Activated naive CD8-positive, alpha-beta T cell treated with anti-CD3 and anti-CD28 coated beads, Interleukin-2, amount 10 ng/mL, durations not matched to agents 7 days and 5 days (primary cell): ENCODE measurements at places on chromosomes 12 and 14.

- no peak for DNase-seq
These were observed 8.9 kb downstream of the WNK1 start for GRCh38 chr12:761256-761655.

DNA sequence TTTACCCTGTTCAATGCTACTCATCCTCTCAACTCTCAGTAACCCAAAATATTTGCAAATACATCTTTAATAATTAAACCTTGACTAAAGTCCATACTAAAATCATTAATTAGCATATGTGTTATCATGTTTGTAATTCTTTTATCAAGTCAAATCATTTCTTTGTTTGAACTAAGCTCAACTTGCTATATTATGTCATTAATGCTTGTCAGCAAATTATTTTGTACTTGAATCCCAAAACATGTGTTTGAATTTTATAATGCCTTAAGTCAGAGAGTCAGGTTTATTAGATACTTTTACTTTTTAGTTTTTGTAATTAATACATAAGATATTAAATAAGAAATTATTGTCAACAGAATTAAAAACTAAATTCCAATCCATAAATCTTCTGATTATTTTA, 16.5 kb downstream of the ABCD2 start:
- no peak for DNase-seq

- DNase-seq: no peak
These were observed 6.4 kb upstream of the ISM2 start for GRCh38 chr14:77505031-77505430.

DNA sequence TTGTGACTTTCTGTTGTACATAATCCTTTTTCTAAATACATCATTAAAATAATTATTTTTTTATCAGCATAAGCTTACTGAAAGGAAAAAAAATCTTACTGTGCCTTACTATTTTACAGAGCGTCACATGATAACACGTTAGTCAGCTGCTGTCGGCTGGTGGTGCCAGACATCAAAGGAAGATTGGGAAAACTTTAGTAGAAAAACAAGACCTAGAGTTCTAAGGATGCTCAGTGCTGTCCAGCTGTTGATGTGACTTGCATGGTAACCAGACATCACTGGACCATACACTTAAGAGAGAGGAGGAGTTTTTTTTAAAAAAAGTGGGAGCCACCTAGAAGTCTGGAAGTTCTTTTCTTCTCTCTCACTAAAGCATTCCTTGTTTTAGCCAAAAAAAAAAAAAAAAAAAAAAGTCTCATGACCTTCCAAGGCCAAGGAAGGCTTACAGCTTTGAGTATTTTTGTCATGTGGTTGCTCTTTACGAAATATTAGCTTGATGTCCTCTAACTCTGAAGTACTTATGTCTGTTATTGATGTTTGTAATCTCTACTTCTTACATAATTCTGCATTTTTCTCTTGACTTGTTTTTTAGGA, 4.5 kb downstream of the RASSF8 start:
- no peak for DNase-seq

DNA sequence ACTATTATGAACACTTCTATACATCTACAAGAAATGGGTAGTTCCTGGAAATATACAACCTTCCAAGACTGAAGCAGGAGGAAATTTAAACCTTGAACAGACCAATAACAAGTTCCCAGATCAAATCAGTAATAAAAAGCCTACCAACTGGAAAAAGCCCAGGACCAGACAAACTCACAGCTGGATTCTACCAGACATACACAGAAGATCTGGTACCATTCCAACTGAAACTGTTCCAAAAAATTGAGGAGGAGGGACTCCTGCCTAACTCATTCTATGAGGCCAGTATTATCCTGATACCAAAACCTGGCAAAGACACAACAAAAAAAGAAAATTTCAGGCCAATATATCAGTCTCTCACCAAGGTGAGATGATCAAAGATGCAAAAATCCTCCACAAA, 189.4 kb downstream of the RPS29 start:
- no peak for DNase-seq

GRCh38 chr12:70178038-70178437, 65.2 kb upstream of the CNOT2 start:
- no peak for DNase-seq

GRCh38 chr12:11741434-11742092, 92.1 kb downstream of the ETV6 start:
- no peak for DNase-seq

DNA sequence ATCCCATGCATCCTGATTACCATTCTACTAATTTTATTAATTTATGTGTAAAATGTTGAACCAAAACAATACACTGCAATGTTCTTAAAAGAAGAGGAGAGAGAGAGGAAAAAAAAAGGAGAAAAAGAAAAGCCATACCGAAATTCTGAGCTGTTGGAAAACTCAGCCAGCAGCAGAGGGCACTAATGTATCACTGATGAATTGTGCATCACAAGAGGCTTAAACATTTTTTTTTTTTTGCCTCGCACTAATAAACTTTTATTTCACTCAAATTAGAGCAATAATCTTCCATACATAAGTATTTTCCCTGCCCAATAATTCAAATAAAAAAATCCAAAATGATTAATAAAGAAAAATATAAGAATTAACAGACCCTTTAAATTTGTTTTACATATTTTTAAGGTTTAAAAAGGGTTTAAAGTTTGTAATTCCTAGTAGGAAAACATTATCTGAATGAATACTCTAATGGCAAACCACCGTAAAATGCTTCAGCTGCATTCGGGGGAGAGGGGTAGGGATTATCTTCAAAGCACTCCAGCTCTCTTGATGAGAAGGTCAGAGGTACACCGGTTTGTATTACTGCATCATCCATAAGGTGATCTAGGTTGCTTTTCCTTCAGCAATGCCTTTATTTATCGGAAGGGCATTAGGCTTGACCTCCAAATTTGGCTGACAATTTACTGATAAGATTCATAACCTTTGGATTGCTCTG, 41.9 kb downstream of the ATP23 start:
- no peak for DNase-seq

GRCh38 chr12:7856516-7856915, 16.2 kb downstream of the SLC2A14 start:
- DNase-seq: no peak

DNA sequence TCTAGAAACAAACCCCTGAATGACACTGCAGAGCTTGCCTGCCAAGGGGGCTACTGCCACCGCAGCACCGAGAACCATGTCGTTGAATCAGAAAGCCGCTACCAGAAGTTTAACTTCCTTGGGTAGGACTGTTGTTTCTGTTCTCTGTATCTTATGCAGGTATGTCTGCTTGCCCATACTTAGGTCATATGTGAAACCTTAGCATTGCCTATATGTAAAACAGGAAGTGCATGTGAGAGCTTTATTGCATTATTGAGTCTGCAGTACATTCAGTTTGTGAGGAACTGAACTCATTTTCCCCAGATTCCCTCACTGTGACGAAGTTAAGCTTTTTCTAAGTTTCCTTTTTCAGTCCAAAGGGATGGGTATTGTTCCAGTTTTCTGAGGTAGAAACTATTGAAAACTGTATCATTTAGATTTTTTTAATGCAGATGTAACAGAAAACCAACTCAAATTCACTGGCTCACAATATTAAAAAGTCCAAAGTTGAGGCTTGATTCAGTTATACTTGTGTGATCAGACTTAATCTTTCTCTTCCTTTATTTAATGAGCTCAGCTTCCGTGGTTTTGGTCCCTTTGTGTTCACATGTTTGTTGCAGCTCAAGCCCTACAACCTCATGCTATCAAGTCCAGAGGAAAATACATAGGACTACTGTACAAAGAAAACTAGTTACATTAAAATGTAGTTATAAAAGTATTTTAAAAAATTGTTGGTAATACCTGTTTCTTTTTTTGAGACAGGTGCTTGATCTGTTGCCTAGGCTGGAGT, 6.9 kb downstream of the FBXO34 start:
- DNase-seq: no peak

DNA sequence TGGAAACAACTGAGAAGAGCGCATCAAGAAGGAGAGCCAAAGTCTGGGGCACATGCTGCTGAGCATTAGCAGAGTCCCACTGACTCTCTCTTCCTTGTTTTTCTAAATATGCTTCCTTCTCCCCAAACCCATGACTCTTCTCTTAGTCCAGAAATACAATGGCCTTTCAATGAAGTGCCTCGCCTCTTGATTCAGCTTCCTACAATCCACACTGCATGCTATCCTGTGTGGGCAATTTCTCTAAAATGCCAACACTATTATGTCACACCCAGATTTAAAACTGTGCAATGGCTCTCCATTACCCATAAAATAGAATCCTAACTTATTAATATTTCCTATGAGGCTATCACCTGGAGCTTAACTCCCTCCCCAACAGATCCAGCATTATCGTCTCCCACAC, 198.6 kb downstream of the RPAP3 start:
- no peak for DNase-seq

DNA sequence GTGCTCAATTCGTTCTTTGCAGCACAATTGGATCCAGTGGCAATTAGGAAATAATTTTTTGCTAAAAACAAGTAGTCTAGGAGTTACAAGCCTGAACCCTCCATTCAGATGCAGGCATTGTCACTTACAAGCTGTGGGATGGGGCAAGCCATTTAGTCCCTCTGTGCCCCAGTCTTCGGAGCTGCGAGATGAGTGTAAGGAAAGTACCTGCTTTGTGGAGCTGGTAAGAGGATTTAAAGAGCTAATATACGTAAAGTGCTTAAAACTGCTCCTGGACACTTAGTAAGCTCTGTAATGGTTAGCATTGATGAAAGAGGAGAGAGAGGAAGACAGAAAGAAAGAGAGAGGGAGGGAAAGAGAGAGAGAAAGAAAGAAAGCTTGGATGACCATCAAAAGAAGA, 112.5 kb downstream of the LGMN start:
- DNase-seq: no peak

DNA sequence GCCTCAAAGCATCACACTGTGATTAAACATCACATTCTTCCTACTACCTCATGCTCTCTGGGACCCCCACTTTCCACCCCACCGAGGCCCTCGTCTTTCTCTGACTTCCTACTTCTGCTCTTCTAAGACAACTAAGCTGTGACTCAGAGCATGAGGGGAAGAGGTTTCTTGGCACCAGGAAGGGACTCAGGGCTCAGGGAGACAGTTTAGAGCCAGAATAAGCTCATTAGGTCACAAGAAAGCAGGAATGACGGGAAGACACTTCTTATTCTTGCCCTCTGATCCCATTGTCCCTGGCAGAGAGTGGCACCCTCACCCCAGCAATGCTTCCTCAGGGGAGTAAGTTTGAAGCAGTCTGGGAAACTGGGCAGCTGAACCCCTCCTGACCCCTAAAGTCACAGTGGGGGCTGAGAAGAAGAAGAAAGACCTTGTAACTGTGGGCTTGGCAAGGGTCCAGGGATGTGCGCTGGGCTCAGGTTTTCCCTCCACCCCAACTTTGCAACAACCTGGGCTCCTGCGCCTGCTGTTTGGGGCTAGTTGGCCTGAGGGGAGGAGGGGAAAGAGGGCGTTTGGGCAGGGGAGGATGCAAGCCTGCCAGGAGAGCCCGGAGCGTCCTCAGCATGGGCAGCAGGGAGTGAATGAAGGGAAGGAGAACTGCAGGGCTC, 64.6 kb upstream of the ACTN1 start:
- DNase-seq: no peak

DNA sequence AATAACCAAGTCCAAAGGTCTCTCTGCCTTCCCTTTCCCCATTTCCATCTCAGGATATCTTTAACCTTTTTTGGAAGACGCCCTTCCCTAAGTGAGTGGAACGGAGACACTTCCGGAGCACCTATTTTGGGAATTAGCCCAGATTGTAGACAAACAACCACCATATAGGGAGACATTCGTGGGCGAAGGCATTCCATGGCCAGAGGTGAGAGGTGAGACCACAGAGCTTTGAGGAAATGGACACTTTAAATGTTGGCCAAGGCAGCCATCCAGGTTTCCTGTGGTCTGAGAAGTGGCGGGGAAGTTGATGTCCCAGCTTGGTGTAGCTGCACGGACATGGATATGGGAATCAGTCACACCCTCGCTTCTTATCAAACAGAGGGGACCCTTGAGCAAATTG, 69.4 kb upstream of the BDKRB2 start:
- DNase-seq: no peak

- no peak for DNase-seq
These were observed 155.4 kb upstream of the NEDD1 start for GRCh38 chr12:96751626-96752025.

DNA sequence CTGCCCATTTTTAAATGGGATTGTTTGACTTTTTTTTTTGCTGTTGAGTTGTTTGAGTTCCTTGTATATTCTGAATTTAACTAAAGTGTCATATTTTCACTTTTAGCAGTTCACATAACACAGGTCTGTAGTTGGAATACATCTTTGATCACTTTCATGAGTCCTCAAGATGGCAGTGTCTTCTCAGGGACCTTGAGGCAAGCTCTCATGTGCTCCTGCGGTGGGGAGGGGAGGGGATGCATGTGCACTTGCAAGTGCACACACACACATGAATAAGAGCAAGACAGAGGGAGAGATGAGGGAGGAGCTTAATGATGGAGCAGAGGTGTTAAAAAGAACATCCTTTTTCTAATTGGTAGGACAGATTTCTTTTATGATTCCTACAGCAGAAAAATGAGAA, 291.4 kb upstream of the OR4E1 start:
- DNase-seq: no peak

- no peak for DNase-seq
These were observed 308.7 kb downstream of the SOX5 start for GRCh38 chr12:23640754-23641153.

DNA sequence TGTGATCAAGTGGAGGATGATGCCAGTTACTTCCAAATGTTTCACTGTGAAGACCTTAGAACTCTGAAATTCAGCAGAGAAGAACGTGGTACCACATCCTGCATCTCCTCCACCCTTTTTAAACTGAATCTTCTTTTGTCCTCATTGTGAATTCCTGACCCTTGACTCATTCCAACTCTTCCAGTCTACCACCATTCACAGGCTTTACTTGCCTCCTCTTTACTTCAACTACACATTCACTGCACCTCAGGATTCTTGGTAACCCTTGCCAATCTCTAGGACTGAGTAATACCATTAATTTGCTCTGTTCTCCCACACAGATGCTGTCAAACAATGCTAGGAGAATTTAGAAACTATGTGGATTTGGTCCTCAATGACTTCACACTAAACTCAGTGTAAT, 37.3 kb downstream of the PPP1R12A start:
- no peak for DNase-seq
